Skin of body (tissue), 3 donors: ENCODE measurements at places on chromosomes 2 and 18. TPM values are rescaled to one million over a fixed set of nuclear protein-coding genes. Genes with fewer than 3 reads are reported as not detected.

The L3MBTL4 gene
- 17.5 TPM for total RNA-seq

The KCNIP3 gene
- 2.4 TPM for total RNA-seq

The RNF149 gene
- 76.5 TPM for total RNA-seq

The PLCD4 gene
- 2.8 TPM for total RNA-seq
